ENCODE measurements at places on chromosomes 7 and 10.

DNA sequence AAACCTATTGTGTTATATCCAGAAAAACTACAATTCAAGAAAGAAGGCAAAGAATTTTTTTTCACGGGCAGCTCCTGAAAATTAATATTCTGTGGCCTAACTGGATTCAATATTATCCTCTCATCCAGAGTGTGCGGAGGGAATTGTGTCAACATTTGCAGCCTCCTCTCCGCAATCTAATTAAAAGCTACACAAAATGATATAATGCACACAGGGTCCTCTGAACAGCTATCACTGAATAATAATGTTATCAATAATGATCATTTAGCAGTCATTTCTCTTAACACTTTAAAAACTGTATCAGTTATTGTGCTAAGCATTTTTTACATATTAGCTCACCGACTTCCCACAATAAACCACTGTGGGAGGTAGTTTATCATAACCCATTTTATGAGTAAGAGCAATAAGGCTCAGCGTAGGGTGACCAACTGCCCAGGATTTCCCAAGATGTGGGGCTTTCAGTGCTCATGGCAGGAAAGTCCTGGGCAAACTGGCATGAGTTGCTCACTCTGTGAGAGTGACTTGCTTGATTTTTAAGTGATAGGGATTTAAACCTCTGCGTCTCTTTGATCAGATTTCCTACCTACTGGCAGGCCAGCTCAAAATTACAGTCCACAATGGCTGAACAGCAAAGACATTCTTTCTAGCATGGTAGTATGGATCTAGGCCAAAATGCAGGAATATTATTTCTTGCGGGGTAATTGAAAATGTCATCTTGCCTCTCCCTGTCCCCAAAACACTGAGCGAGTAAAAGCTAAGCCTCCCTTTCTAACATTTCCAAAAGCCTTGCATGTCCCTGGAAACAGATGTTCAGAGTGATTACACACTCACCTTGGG, 65.7 kb downstream of the AOAH start:
- DNase-seq = peak; percentile 48

GRCh38 chr7:42224391-42225003, 12.5 kb downstream of the GLI3 start:
- no peak for DNase-seq

- no peak for DNase-seq
Observed at GRCh38 chr7:131861620-131862346, 305.4 kb upstream of the PODXL start.

GRCh38 chr10:26685441-26685840, 12.1 kb upstream of the PDSS1 start:
- DNase-seq = no peak

GRCh38 chr7:147412109-147412508, 1178.5 kb upstream of the C7orf33 start:
- no peak for DNase-seq

DNA sequence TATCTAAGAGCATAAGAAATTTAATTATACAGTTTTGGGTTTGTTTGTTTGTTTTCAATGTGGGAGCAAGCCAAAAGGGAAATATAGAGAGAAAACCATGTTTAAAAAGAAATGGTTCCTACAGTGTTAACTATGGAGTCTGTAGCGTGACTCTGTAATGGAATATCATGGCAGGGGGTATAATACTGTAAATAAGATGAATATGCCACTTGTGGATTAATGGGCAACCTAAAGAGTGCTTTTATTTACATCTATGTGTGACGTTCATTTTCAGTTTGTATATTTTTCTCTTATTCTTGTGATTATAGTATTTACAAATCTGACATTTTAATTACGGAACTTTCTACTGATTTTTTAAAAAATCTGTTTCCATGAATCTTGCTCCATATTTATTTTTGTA, 95.9 kb downstream of the POLL start:
- DNase-seq = no peak

DNA sequence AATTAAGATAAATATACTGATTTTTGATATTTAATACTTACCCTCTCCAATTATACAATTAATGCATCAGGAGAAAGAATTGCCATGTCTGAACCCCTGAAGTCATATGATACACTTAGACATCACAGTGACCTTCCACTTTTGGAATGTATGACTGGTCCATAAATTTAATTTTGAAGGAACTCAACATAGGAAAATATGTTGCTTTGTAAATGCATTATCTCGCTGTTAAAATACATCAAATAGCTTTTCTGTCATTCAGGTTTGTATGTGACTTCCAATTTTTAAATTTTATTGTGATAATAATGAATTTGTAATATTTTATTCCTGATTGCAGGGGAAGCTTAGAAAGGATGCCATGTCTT, 631.9 kb upstream of the ANKRD30A start:
- DNase-seq = peak; percentile 18

DNA sequence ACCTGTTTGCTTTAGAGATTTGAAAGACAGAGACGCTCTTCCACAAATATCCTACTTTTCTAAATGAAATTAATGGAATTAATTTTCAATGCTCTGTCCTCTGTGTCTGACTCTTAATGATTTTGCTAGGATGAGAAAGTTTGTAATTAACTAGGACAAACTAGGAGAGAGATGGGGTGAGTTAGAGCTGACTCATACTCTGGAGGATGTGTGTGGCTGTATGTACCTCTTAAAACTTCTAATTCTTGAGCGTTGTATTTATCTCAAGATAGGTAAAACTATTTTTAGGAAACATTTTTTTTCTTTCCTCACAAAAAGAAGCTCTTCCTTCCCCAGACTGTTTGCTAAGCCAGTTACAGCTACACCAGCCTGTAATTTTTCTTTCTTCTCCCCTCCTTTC, 178.8 kb upstream of the ANKRD30A start:
- DNase-seq = no peak

DNA sequence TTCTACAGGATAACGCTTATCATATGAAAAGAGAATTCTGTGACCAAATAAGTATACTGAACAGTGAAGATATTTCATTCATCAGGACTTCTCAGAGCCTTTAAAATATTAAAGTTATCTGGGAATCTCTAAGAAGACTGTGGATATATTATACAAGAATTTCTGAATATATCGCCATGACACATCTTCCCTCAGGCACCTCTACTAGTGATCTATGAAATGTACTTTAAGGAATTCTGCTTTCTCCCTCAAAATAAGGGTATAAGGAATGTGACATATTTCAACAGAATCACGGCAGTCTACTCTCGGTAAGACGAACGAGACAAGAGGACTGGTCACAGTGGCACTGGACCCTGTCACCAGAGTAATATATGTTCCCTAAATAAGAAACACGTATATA, 504.2 kb upstream of the PHF14 start:
- no peak for DNase-seq

All from AG20443 (cell line).